Activated CD4-positive, alpha-beta memory T cell treated with anti-CD3 and anti-CD28 coated beads for 36 hours (primary cell): ENCODE measurements at places on chromosomes 1 and 21.
A peak's percentile ranks its signal among the peaks of the same experiment; 100 is the strongest.

DNA sequence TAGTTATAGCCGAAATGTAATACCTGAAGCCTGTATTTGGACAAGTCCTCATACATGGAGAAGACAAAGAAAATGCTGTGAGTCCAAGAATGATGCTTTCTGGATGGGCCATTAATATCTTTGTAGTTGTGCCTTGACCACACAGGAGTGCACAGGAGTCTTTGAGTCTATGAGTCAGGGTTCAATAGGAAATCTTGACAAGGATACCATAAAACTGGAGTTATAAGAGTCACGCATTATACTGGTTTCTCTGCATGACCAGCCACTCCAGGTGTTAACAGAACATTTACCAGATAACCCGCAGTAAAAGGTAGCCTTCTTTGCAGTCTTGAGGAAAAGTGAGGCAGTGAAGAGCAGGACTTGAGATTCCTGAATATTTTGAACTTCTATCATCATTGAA, 464.6 kb upstream of the PKN2 start:
- H3K4me3 ChIP-seq, result no peak overlapping the region
- no peaks in the 10 kb centered on the region for H3K36me3 ChIP-seq
- no peaks in the 10 kb centered on the region for H3K4me1 ChIP-seq
- no peak for DNase-seq
- no peaks in the 10 kb centered on the region for H3K27me3 ChIP-seq

DNA sequence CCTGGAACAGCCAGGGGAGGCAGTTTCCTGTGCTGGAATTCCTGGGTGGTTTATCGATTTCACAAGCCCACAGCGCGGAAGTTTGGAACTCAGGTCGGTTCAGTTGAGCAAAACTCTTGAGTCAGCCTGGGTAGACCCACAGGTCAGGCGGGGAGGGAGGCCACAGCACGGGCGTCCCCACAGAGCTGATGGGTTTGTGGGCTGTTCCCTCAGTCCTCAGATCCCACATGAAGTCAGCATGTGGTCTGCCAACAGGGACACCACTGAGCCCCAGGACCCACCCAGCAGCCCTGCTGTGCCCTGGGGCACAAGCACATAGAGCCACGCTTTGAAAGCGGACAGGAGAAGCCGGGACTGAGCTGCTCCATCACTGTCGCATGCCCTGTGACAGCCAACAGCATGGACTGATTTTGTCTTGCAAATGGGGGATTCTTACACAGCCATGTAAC, 17.4 kb downstream of the BMP8A start:
- H3K4me1 ChIP-seq, result peaks cover 9% of the 10 kb centered on the region
- no peaks in the 10 kb centered on the region for H3K27me3 ChIP-seq
- H3K4me3 ChIP-seq, result no peak overlapping the region
- no peak overlapping the region for H3K27ac ChIP-seq

DNA sequence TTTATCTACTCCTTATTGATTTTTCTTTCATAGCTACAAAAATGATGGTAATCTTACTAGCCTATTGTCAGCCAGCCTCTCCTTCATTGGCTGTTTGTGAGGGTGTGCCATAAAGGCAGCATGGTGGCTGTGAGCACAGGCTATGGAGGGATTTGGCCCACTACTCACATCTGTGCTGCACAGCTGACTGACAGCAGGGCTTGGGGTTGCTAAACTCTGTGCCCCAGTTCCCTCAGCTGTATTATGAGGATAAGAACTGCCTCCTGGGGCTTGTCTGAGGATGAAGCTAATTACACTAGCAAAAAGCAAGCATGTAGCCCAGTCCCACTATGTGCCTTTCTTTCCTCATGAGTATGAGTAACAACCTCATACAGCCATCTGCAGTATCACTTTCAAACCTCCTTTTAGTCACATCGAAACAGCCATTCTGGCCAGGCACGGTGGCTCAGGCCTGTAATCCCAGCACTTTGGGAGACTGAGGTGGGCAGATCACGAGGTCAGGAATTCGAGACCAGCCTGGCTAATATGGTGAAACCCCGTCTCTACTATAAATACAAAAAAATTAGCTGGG, 66.2 kb downstream of the COQ8A start:
- no peak overlapping the region for H3K4me3 ChIP-seq
- no peaks in the 10 kb centered on the region for H3K36me3 ChIP-seq
- no peak for DNase-seq
- peaks cover 4% of the 10 kb centered on the region for H3K27me3 ChIP-seq

GRCh38 chr1:58755468-58755872, 28.4 kb downstream of the JUN start:
- peak overlapping the region; percentile 78 for H3K27ac ChIP-seq
- no peaks in the 10 kb centered on the region for H3K27me3 ChIP-seq
- H3K4me1 ChIP-seq, result peaks cover 44% of the 10 kb centered on the region
- no peaks in the 10 kb centered on the region for H3K36me3 ChIP-seq
- H3K4me3 ChIP-seq, result no peak overlapping the region

DNA sequence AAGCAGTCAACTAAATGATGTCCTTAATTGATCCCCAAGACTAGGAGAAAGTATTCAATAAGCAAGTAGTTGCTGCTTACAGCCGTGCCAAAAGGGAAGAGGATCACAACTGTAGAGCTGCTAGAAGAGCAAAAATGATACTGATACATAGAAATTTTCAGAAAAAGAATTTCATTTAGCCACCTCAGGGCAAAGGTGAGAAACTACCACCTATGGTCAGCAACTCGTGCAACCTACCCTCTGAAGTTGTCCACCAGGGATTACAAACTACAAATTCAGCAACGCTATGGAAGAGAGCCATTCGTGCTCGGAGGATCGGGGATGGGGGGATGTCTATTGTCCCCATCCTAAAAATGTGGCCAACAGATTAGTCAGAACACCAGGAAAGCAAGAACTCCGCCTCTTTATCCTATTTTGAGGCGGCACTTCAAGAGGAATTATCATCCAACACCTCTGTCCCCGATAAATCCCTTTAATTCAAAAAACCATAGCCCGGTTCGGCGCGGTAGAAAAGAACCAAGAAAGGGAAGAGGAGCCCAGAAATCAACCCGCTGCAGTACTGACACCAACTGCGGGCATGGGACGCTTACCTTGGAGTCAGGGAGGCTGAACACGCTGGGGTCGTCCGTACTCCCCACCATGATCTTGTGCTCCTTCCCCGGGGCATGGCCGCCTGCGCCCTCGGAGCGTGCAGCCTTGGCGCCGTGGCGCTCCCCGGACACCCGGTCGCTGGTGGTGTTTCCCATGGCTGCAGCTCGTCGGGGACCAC, 687 bp downstream of the PRKAB2 start:
- H3K27ac ChIP-seq, result peak overlapping the region; percentile 67
- DNase-seq, result peak; percentile 9
- peaks cover 35% of the 10 kb centered on the region for H3K4me1 ChIP-seq
- H3K4me3 ChIP-seq, result peak overlapping the region; percentile 99
- H3K36me3 ChIP-seq, result peaks cover 16% of the 10 kb centered on the region

DNA sequence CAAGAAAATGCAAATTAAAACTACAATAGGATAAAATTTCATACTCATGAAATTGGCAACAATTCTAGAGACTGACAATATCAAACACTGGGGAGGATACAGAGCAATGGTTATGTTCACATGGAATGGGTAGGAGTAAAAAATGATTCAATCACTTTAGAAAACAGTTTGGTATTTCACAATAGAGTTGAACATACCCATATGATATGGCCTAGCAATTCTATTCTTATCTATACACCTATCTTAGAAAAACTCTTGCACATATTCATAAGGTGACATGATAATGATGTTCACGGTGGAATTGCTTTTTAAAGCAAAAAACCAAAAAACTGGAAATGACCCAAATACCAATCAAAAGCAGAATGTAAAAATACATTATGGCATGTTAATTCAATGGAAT, 28.7 kb downstream of the PHC2 start:
- H3K4me3 ChIP-seq, result no peak overlapping the region
- H3K27ac ChIP-seq, result no peak overlapping the region
- no peak for DNase-seq

GRCh38 chr21:28547766-28548165, 444.9 kb downstream of the LTN1 start:
- no peaks in the 10 kb centered on the region for H3K27me3 ChIP-seq
- H3K27ac ChIP-seq, result no peak overlapping the region
- no peaks in the 10 kb centered on the region for H3K36me3 ChIP-seq
- H3K4me3 ChIP-seq, result no peak overlapping the region
- DNase-seq, result no peak

DNA sequence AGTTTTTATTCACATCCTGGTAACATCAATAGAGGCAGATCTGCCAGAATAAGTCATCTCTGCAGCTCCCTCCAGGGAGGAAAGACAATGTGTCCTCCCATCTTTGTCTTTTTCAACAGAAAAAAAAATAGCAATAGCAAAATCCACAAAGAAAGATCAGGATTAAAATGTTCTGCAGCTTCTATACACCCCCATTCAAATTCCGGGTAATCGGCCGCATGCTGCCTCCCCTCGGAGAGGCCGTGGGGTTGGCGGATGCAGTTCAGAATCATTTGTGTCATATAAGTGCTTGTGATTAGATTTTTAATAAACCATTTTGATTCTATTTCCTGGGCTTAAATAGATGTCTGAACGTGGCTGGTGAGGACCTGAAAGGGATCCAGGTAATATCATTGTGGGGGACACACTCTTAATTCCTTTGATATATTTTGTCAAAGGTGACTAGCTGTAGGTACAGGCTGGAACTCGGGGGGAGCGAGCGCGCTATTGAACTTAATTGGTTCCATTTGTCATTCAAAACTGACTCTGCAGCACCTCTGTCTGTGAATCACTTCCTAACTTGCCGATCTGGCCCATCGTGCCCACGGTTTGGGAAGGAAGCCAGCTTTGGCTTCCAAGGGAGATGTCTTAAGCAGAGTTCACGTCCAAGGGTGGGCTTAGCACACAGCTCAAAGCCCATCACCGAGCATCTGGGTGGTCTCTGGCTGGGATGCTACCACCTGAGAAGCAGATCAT, 85.6 kb upstream of the ARHGEF16 start:
- DNase-seq, result no peak
- no peak overlapping the region for H3K4me3 ChIP-seq
- H3K4me1 ChIP-seq, result peaks cover 4% of the 10 kb centered on the region
- no peaks in the 10 kb centered on the region for H3K36me3 ChIP-seq
- peaks cover 1% of the 10 kb centered on the region for H3K27me3 ChIP-seq

DNA sequence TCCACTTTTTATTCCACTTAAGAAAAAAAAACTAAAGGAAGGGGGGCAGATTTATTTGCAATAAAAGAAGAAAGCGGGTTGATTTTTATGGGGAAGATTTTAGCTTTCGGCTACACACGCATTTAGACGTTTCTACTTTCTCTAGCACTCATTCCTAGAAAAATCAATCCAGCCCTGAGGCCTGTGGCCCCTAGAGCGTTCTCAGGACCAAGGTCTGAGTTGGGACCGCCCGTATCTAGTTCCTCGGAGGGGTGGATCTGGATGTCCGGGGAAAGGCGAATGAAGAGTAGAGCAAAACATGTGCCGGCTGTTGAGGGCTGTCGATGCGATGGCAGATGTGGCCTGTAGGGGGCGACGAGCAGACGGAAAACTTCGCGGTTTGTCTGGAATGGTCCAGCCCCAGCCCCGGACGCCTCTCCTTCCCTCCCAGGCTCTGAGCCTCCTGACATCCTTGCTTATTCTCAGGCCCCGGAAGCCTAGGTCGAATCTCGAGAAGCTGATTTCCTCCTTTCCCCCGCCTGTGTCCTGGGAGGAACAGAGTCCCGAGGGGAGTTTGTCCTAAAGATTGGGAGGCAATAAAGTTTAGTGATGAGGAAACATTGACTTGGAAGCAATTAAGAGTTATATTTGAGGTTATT, 5.2 kb downstream of the FOXD3 start:
- DNase-seq, result peak; percentile 76
- peaks cover 22% of the 10 kb centered on the region for H3K4me1 ChIP-seq
- peaks cover 68% of the 10 kb centered on the region for H3K27me3 ChIP-seq
- no peak overlapping the region for H3K27ac ChIP-seq
- peak overlapping the region; percentile 11 for H3K4me3 ChIP-seq

DNA sequence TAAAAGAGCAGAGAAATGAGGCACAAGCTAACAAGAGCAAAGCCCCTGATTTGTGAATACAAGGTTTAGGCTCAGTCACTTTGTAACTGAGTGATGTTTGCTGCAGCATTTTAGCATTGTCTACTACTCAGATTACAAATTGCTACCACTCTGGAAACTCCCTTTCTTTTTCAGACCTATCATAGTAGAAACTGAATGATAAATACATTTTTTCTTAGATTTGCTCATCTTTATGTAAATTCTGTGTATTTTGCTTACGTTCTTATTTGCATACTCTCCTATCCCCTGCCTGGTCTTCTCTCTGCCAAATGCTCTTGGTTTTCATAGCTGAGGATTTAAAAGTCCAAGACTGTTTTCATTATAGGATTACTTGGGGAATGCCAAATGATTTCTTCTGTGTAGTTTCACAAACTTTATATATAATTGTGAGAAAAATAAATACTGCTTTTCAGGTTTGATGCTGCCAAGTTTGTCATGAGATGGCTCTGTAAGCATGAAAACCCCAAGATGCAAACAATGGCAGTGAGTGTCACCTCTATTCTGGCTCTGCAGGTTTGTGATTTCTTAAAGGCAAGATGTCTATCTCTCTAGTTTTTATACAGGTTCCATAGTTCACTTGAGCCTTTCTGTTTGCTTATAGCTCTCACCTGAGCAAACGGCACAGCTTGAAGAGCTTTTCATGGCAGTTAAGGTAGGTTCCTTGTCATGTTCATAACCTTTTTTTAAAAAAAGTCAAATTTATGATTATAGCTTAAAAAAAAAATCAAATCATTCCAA, 24.7 kb downstream of the ZYG11A start:
- no peak for DNase-seq
- H3K27ac ChIP-seq, result no peak overlapping the region
- no peak overlapping the region for H3K4me3 ChIP-seq
- H3K4me1 ChIP-seq, result peaks cover 5% of the 10 kb centered on the region

GRCh38 chr1:2228694-2229036, 546 bp downstream of the SKI start:
- peak overlapping the region; percentile 96 for H3K27ac ChIP-seq
- H3K4me3 ChIP-seq, result peak overlapping the region; percentile 99
- H3K36me3 ChIP-seq, result peaks cover 30% of the 10 kb centered on the region
- H3K4me1 ChIP-seq, result peaks cover 18% of the 10 kb centered on the region
